Transverse colon (tissue), 4 donors: ENCODE measurements at places on chromosomes 1 and 21. TPM values are rescaled to one million over a fixed set of nuclear protein-coding genes. Genes with fewer than 3 reads are reported as not detected.
A peak's percentile ranks its signal among the peaks of the same experiment; 100 is the strongest.

Gene AGMAT
- 17.9 TPM for total RNA-seq

- DNase-seq: no peak
Observed at GRCh38 chr21:24411429-24411828, 1195.9 kb downstream of the MRPL39 start.

GRCh38 chr1:223774134-223774814, 61.9 kb downstream of the CAPN2 start:
- no peak for DNase-seq

GRCh38 chr1:167551362-167551761, 2.2 kb downstream of the CREG1 start:
- DNase-seq: no peak

Gene CACHD1
- total RNA-seq: 1.6 TPM

DNA sequence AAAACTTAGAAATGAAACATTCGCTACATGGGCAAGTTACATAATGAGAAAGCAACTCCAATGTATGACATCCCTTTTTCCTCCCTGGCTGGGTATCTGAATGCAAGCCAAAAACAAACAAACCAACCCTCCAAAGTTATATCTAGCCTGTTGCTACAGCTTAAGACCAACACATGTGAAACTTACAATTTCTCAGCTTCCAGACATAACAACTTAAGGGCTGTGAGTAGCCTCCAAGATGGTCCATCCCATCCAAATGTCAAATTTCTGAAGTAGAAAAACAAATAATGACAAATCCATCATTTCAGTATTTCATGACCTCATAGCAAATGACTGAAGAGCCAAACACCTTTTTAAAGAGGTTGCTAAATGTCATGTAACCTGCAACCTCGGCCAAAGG, 19.9 kb downstream of the SETD4 start:
- DNase-seq: no peak

Gene NMNAT2
- 0.20 TPM for total RNA-seq

Gene E2F2
- 11.6 TPM for total RNA-seq

DNA sequence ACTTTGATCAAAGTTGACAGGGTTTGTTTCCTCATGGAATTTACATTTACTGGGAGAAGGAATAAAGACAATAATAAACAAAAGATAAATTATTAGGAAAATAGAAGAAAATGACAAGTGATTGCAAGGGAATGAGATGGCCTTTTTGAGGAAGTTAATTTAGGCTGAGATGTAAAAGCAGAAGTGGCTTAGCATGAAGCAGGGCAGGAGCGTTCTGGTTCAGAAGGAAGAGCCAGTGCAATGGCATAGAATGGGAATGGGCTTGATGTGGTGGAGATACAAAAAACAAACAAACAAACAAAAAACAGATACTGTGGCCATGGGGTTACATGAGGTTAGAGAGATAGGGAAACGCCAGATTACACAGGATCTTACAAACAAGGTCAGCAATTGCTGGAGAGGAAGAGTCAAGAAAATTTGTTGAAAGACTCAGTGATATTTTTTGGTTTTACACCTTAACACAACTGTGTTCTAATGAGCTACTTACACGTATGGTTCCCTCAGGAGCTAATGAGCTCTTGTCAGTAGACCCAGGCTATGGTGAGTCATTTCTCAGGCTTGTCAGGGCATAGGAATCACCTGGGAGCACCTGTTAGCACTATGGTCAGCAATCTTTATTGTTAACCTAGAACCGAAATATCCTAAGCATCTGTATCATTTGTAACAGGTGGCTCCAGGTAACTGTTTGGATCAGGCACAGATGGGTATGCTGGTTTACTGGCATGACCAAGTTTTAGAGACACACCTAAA, 8.7 kb upstream of the CADM3 start:
- DNase-seq: no peak

DNA sequence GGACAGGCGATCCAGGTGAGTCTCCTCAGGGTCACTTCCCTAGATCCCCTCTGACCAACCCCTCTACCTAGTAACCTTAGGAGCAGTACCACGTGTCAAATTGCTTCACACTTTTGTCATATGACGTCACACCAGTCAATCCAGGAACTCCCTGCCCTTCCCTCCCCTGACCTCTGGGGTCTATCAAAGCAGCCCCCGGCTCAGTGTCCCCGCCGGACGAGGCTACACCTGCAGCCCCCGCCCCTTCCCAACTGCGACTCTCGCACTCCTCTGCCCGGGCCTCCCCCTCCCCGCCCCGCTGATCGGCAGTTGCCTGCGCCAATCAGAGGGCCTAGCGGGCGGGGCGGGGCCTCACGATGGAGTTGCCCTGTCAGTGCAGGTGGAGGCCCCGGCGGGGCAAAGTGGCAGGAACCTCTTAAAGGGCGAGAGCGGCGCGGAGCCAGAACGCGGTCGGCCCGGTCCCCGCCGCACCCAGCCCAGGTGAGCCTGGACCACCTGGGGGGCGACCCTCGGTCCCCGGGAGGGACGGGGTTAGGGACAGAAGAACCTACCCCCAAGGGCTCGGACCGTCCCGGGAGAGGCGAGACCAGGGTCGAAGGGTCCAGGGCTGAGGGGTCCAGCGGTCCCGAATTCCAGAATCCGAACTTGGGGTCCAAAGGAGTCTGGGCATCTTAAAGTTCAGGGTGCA, 27.5 kb upstream of the EPB41 start:
- peak; percentile 93 for DNase-seq

Gene FMO1
- total RNA-seq: not detected

DNA sequence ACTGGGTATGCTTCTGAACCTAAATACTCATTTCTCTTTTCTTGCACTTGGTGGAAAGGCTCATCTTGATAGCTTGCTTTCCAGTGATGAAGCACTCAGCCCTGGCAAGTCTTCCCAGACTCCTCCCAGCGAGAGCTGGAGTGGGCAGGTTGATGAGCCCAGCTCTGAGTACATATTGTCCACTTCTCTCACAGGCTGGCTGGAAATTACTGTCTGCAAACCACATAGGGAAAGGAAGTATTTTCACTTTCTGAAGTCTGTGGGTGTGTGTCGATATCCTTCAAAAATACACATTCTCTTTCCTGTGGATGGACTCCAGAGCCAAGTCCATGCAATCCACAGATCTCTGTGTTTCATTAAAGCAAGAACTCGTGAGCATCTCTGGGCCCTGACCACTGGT, 38.7 kb upstream of the CNTN2 start:
- no peak for DNase-seq

DNA sequence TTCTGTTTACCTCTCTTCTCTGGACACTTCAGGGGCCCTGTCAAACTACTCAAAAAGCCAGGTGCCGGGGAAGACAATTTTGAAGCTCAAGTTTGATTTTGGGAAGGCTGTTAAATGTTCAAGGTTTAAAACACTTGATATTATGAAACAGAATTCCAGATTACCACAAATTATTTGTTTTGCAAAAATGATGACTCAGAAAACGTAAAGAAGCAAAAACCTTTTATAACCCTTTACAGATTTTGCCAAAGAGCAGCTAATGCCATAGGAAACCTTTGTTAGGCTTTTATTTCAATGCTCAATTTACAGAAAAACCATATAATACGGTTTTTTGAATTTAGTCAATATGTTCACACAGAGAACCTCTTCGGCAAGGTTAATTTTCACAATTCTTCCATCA, 593.4 kb upstream of the ZP4 start:
- no peak for DNase-seq
